ENCODE measurements at places on chromosomes 5 and 9.

DNA sequence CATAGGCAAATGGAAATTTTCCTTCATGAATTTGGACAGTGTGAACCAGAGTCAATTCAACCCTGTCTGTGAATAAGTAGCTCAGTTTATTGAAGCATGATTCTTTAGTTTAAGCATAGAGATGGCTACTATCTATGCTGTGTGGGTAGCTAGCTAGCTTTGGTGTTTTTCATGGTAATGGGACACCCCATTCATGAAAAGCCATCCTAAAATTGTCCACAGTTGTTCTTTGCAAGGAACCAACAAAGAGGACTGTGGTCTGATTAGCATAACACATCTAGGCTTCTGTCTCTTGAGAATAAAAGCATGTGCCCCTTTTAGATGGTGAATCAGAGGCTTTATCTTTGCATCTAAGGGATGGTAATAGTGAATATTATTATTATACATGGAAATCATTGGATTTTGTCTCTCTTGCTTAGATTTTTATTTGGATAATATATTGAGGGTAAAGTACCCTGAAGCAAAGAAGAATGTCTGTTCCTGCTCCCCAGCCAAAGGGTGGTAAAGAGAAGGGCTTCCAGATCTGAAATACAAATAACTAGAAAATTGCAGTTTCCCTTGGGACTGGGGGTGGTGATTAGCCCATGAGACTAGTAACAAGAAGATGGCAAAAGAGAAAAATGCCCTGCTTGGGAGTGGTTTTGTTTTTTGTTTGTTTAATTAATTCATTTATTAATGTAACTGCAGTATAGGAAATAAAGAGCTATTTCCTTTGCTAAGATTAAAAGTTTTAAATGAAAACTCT lies 624.2 kb upstream of the ZNF608 start:
- DNase-seq = no peak

DNA sequence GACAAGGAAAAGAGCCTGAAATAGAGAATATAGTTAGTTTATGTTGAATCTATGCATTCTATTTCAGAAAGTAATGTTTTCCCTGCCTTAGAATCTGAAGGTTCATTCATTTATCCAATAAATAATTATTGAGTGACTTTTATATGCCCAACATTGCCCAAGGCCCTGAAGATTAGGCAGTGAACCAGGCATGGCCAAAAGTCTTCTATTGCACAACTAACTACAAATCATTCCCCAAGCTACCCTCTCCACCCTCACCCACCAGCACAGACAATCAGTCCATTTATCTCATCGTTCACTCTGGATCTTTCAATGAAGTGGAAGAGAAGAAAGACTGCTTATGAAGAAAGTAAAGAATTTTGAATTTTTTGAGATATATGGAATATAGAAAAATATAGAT lies 268.4 kb downstream of the PLK2 start:
- DNase-seq = no peak

- peak; percentile 80 for DNase-seq
These were observed 467 bp upstream of the PHF19 start for GRCh38 chr9:120877276-120878034.

DNA sequence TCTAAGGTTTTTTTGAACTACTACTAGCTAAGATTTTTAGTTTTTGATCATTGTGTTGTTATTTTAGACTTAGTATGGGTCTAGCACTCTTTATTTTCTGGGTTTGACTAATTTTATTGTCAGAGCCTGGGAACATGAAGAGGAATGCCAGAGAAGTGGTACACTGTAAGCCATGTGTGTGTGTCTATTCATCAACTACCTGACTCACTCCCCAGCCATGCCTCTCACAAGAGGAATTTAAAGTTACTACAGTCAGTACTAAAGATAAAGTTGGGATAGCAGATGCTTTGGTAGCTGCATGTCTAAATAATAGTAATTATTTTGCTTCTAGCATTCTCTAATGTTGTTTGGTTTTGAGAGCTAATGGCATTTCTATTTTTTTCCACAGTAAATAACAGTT lies 264.8 kb downstream of the CSNK1G3 start:
- DNase-seq = no peak

DNA sequence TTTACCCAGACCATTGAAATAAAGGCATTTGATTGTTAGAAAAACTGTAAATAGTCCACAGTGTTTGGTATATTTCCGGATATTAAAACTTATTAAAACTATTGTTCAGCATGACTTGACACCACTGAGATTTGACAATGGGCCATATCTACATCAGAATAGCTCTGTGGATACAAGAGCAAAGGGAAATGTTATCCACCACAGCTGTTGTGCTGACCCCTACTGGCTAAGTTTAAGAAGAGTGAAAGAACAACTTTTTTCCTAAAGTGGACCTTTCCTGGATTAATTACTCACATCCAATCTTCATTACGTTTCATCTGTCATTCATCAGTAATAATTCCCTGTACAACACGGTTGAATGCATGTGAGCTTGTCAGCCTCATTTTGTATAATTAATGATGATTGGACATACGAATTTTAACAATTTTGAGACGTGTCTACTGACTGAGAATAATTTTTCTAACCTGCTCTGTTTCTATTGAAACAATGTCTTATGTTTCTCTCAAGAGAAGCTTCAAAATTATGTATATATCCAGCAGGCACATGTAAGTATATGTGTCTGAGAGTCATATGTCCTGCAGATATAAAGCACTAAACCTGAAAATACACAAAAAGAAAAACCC lies 1952.6 kb downstream of the MAT2B start:
- DNase-seq = no peak

GRCh38 chr9:37174247-37174646 lies 53.9 kb downstream of the ZCCHC7 start:
- DNase-seq = no peak
